T-helper 9 cell (primary cell): ENCODE measurements at places on chromosomes 1 and 21.

- DNase-seq: no peak
Observed at GRCh38 chr1:241677201-241677600, 25.1 kb downstream of the WDR64 start.

- DNase-seq: no peak
Observed at GRCh38 chr1:212037900-212038299, 2.4 kb downstream of the DTL start.

GRCh38 chr1:186750257-186750656, 70.0 kb upstream of the PTGS2 start:
- no peak for DNase-seq

GRCh38 chr1:229478852-229479251, 29.3 kb downstream of the NUP133 start:
- no peak for DNase-seq

- DNase-seq: no peak
Observed at GRCh38 chr1:64866689-64867088, 99.7 kb downstream of the JAK1 start.

DNA sequence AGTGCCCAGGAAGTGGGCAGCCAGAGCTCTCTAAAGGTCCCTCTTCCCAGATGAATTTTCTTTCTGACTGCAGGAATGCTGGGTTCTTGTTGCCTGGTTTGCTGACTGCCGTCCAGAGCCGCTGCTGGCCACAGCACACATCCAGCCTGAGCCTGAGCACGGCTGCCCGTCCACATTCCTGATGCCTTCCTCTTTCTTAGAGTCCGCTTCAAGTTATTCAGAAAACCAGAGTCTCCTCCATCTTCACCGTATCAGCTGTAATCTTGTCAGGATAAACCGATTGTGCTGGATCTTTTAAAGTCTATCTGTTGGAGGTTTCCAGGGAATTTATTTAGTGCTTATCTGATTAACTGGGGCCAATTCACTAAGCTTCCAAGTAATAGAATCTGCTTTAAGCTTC, 84.8 kb upstream of the BCAR3 start:
- DNase-seq: no peak

- DNase-seq: no peak
Observed at GRCh38 chr1:22889213-22889827, 83.3 kb downstream of the LACTBL1 start.

- DNase-seq: no peak
Observed at GRCh38 chr1:28037206-28037605, 51.2 kb downstream of the EYA3 start.

DNA sequence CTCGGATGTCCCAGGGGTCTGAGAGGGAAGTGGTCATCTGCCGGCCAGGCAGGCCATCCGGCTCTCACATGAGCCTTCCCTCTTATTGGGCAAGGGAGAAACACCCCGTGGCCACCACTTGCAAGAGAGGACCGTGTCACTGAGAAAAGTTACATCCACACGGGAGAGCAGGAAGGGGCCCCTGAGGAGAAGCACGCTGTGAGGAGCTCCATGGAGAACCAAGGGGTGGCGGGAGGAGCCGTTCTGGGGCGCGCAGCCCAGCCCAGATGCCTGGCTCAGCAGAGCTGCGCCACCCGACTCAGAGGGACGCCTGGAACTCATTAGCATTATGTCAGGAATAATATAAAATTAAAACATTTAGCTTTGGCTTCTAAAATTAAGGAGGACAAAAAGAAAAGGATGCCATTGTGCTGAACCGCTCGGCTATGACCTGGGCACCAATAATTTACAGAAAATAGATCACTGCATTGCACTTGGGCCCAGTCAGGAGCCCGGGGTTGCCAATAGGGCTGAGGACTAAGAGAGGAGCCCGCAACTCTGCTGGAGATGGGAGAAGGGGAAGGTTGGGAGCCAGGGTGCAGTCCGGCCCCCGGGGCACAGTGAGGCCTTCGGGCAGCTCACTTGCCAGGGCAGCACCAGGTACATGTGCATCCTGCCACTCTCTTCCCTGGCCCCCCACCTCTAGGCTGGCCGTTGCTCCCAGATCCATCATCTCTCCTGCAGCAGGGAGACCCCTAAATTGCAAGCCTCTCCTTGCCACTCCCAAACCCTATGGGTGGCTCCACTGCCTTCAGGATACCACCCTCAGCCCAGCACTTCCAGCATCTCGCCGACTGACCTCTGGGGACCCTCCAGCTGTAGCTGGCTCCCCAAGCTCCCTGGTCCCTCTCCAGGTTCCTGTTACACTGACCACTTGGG, 84.8 kb downstream of the DMRTB1 start:
- DNase-seq: no peak

- DNase-seq: no peak
Observed at GRCh38 chr1:180255536-180256340, 25.7 kb downstream of the LHX4 start.

GRCh38 chr1:99645699-99646531, at the start of gene PALMD:
TSS of gene PALMD (plus strand) at chr1:99646113. CDS start at chr1:99646318, 205 bp downstream.
- no peak for DNase-seq

DNA sequence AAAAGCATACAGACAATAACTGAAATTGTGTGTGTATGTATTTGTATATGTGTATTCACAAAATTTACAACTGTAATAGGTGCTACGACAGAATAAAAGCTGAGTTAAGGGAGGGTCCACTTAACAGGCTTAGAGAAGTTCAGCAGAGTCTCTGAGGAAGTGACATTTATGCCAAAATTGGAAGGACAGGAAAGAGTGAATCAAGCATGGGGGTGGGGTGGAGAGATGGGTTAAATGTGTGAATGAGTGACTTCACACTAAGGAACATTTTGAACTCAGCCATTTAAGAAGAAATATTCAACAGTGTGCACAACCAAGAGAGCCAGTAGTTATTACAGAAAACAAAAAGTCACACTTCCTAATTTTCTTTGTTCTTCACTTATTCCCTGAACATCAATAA, 53.8 kb upstream of the RGS1 start:
- no peak for DNase-seq

- no peak for DNase-seq
Observed at GRCh38 chr1:43207229-43207853, 35.2 kb downstream of the CFAP57 start.

- peak; percentile 19 for DNase-seq
Observed at GRCh38 chr1:229271448-229272159, 693 bp downstream of the RAB4A start.

DNA sequence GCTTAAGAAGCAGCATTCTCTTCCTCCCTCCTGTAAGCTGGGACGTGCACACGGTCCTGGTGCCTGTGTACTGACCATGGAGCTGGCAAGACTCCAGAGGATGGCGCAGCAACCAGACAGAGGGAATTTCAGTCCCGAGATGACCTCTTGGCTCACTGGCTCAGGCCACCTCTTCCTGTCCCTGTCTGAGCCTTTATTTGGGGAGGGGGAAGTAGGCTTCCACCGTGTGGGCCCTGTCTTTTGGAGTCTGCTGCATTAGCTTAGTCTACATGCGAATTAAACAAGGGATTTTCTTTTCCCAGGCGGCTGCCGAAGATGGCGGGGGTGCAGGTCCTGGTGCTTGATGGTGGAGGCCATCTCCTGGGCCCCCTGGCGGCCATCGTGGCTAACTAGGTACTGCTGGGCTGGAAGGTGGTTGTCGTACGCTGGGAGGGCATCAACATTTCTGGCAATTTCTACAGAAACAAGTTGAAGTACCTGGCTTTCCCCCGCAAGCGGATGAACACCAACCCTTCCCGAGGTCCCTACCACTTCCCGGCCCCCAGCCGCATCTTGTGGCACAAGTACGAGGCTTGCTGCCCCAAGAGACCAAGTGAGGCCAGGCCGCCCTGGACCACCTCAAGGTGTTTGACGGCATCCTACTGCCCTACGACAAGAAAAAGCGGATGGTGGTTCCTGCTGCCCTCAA, 10.2 kb downstream of the IL24 start:
- DNase-seq: no peak

DNA sequence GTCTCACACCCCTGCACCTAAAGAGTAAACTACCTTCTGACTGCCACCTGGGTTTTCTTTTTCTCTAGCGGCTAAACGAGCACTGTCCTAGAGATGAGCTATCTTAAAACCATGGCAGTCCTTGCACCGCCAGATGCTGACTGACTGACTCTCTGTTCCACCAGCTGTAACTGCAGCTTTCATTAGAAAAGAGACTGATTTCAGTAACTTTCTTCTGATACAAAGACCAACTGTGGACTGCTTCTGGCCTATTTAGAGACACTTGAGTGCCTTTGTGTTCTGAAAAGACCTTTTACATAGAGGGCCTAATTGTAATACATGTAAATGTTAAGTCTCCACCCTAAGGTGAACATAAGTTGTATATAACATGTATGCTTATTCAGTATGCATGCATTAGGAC, 152.5 kb downstream of the DISC1 start:
- no peak for DNase-seq

DNA sequence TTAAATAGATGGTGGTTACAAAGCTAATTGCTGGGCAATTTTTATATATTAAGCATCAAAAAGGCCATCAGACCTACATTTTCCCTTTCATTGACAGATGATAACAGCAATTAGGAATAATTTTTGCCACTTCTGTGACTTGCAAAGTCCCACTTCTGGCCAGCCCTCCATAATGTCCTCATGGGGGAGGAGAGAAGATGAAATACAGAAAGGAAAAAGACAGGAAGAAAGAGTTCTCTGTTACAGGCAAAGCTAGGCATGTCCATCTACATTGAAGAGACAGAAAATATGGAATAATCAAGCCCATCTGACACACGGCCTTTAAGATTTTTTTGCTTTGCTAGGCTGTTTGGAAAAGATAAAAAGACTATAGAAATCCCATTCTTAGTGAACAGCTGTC, 108.0 kb downstream of the ENAH start:
- no peak for DNase-seq

GRCh38 chr1:154578058-154578418, 10.5 kb downstream of the CHRNB2 start:
- DNase-seq: no peak

- DNase-seq: no peak
Observed at GRCh38 chr1:207033302-207033701, 746 bp upstream of the C1orf116 start.

DNA sequence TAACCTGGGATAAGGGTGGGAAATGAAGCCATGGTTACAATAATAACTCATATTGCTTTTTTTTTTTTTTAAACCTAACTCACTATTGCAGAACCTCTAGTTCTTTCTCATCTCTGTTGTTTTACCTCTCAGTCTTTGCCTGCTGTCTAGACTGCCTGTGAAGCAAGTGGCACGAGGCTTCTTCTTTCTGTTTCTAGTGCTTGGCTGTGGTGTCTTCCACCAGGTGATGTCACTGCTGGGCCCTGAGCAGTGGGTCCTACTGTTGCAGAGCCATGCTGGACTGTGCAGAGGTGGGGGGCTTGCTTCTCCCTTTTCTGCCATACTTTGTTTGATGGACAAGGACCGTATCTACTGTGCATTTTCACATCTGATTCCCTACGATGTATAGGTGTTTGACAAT, 51.7 kb downstream of the ZNF326 start:
- DNase-seq: no peak

DNA sequence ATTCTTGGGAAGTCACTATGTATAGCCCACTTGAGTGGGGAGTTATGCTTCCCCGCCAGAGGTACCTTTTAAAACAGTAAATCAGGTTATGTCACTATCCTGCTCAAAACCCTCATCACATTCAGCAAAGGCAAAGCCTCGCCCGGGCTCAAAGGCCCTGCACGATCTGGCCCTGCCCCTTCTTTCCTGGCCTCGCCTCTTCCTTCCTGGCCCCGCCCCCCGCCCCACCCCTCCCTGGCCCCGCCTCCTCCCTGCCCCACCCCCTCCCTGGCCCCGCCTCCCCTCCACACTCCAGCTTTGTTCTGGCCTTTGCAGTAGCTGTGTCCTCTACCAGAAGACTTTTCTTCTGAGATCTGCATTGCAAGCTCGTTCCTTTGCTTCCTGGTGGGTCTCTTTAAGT, 6.6 kb downstream of the LDLRAD2 start:
- DNase-seq: no peak

DNA sequence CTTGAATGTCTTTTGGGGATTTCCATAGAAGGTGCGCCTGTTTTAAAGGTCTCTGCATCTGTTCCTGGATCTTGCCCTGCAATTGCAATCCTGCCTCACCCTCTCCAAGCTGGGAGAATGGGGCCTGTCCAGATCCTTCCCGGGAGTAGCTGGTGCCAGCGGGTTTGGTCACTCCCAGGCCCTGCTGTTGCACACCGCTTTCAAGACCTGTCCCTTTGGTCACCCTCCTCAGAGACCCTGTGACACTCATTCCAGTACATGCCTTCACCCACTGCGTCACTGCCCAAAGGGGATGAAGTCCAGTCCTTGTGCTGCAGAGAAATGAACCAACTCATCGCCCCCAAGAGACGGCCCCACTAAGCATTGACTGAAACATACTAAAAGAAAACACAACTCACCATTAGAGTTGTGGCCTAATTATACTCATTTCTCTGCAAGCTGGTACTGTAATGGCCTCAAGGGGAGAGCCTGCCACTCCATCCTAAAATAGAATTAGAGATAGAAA, 1.9 kb upstream of the IRF2BP2 start:
- DNase-seq: no peak

DNA sequence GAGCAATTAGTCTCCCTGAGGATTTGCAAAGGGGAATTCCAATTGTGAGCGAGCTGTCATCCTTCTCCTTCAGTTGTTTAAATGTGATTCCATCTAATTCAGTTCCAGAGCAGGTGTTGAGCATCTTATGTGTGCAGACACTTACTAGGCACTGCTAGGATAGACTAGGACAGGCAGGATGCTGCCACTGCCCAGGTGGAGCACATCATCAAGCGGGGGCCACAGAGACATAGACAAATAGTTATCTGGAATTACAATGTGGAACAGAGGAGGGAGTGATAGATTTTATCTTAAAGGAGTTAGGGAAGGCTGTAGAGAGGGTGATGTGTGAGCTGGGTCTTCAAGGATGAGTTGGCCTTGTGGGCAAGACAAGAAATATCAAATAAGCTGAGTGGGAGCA, 55.9 kb downstream of the CDC7 start:
- no peak for DNase-seq

DNA sequence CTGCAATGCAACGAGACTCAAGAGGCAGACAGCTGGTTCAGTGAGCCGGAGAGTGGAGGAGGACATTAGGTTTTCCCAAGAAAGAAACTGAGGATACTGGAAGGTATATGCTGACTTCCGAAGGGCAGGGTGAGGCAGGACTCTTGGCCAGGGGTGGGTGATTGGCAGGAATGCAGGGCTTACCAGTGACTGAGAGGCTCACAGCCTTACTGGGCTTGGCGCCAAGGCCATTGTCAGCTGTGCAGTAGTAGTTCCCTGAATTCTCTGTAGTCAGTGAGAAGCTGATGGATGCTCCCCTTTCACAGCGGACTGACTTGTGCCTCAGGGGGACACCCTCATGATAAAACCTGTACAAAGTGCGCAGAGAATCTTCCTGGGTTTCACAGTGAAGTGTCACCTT, 9.6 kb downstream of the FCRL5 start:
- no peak for DNase-seq

- DNase-seq: no peak
Observed at GRCh38 chr1:20411196-20411980, 74.6 kb downstream of the CAMK2N1 start.

- no peak for DNase-seq
Observed at GRCh38 chr1:111904478-111905218, 84.8 kb downstream of the KCND3 start.

- peak; percentile 27 for DNase-seq
Observed at GRCh38 chr1:108643492-108644335, 17.2 kb downstream of the HENMT1 start.
